ENCODE measurements at places on chromosomes 4 and X. TPM values are rescaled to one million over a fixed set of nuclear protein-coding genes. Genes with fewer than 3 reads are reported as not detected.

The RHOXF1 gene
- total RNA-seq: not detected

The UGT2B10 gene
- not detected for total RNA-seq

The AFM gene
- total RNA-seq: not detected

DNA sequence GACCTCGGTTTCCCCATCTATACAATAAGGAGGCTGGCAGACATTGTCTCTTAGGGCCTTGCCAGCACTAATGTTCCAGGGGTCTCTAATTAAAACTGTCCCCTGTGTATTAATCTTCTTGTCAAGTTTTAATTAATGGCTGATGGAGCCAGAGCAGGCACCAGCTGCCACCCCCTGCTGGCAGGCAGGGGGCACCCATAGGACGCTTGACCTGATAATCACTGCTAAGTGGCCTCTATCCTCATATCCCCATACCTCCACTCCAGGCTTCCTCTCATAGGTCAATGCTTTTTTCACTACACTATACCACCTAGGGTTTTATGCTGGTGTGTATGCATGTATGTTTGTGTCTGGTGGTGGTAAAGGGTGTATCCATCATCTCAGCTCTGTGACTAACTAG lies 89.4 kb downstream of the EFNB1 start:
- no peaks in the 10 kb centered on the region for H3K4me1 ChIP-seq
- no peak overlapping the region for H3K27ac ChIP-seq
- no peak overlapping the region for H3K4me3 ChIP-seq
- H3K27me3 ChIP-seq: no peaks in the 10 kb centered on the region

GRCh38 chr4:122992057-122992456 lies 69.7 kb upstream of the NUDT6 start:
- H3K4me3 ChIP-seq: no peak overlapping the region
- no peak overlapping the region for H3K27ac ChIP-seq
- no peaks in the 10 kb centered on the region for H3K27me3 ChIP-seq
- DNase-seq: no peak
- no peaks in the 10 kb centered on the region for H3K4me1 ChIP-seq
- no peaks in the 10 kb centered on the region for H3K36me3 ChIP-seq

DNA sequence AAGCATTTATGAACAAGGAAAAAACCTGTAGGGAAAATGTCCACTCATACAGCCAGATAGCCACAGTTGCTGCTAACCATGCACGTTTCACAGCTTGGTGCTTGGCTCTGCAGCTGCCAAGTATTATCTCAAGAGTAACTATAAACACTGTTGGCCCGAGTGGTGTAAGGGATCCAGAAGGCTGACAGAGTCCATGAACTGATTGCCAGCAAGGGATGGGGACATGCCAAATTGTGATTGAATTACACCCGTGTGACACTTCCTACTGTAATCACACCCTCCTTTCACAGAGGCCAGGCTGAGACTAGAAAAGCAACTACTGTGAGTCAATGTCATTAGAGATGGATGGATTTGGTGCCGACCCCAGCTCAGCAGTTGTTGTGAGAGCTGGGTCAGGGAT lies 223.9 kb upstream of the ANKRD50 start:
- H3K27ac ChIP-seq: peak overlapping the region; percentile 74
- DNase-seq: peak; percentile 66
- no peaks in the 10 kb centered on the region for H3K36me3 ChIP-seq
- peaks cover 50% of the 10 kb centered on the region for H3K4me1 ChIP-seq
- no peak overlapping the region for H3K4me3 ChIP-seq
- no peaks in the 10 kb centered on the region for H3K27me3 ChIP-seq

GRCh38 chr4:78799551-78800495 lies 23.7 kb downstream of the BMP2K start:
- no peaks in the 10 kb centered on the region for H3K36me3 ChIP-seq
- no peak overlapping the region for H3K4me3 ChIP-seq
- peaks cover 16% of the 10 kb centered on the region for H3K4me1 ChIP-seq
- H3K27ac ChIP-seq: peak overlapping the region; percentile 23

GRCh38 chr4:99893839-99894160 lies 427 bp downstream of the LAMTOR3 start:
- H3K36me3 ChIP-seq: peaks cover 29% of the 10 kb centered on the region
- no peak for DNase-seq
- peaks cover 22% of the 10 kb centered on the region for H3K4me1 ChIP-seq
- H3K4me3 ChIP-seq: peak overlapping the region; percentile 86
- peak overlapping the region; percentile 82 for H3K27ac ChIP-seq
- H3K27me3 ChIP-seq: no peaks in the 10 kb centered on the region

- H3K4me3 ChIP-seq: no peak overlapping the region
- H3K27me3 ChIP-seq: no peaks in the 10 kb centered on the region
- H3K27ac ChIP-seq: no peak overlapping the region
- DNase-seq: no peak
- no peaks in the 10 kb centered on the region for H3K4me1 ChIP-seq
These were observed 279.1 kb downstream of the ANK2 start for GRCh38 chr4:113328514-113328913.

GRCh38 chr4:169362607-169363006 lies 91.9 kb upstream of the SH3RF1 start:
- H3K27me3 ChIP-seq: no peaks in the 10 kb centered on the region
- no peaks in the 10 kb centered on the region for H3K36me3 ChIP-seq
- no peak overlapping the region for H3K4me3 ChIP-seq
- H3K4me1 ChIP-seq: peaks cover 4% of the 10 kb centered on the region
- no peak overlapping the region for H3K27ac ChIP-seq

GRCh38 chrX:8738588-8739189 lies 6.8 kb upstream of the ANOS1 start:
- H3K36me3 ChIP-seq: no peaks in the 10 kb centered on the region
- H3K27me3 ChIP-seq: no peaks in the 10 kb centered on the region
- H3K4me1 ChIP-seq: no peaks in the 10 kb centered on the region
- peak overlapping the region; percentile 62 for H3K27ac ChIP-seq
- peak overlapping the region; percentile 21 for H3K4me3 ChIP-seq

GRCh38 chr4:124478470-124478869 lies 234.1 kb downstream of the ANKRD50 start:
- H3K27me3 ChIP-seq: no peaks in the 10 kb centered on the region
- no peak overlapping the region for H3K27ac ChIP-seq
- no peak overlapping the region for H3K4me3 ChIP-seq
- no peaks in the 10 kb centered on the region for H3K36me3 ChIP-seq
- DNase-seq: no peak

DNA sequence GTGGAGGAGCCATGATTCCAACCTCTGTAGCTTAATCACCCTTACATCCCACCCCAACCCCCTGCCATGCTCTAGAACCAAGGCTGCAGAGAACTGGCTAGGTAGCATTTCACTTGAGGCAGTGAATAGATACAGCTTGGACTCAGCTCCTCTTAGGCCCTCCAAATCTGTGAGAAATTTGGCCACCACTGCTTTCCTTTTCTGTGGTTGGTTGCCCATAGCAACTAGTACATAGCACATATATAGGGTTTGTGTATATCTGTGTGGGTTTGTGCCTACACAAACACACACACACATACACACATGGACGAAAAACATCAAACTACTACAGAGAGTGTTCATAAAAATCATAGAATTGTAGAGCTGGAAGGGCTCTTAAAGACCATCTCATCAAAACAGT lies 52.0 kb upstream of the CCDC160 start:
- no peaks in the 10 kb centered on the region for H3K27me3 ChIP-seq
- no peak overlapping the region for H3K4me3 ChIP-seq
- no peaks in the 10 kb centered on the region for H3K4me1 ChIP-seq
- no peak overlapping the region for H3K27ac ChIP-seq
- H3K36me3 ChIP-seq: no peaks in the 10 kb centered on the region

Measured in psoas muscle (tissue), 8 donors.